ENCODE measurements at places on chromosomes 4 and X.

DNA sequence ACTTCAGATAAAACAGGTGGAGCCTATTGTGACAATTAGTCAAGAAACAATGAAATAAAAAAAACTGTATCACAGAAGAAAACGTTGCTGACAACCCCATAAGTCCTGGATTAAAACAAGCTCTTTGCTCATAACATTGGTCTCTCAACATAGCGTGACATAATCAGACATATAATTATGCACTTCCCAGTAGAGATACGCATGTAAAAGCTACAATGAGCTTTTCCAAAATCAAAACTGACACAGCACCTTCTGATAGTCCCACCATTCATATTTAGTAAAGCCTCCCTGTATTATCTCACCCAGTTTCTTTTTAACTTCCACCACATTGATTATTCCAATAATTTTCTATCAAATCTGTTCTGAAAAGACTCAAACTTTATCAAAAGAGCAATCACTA lies 372.1 kb upstream of the SMIM31 start:
- DNase-seq = no peak

DNA sequence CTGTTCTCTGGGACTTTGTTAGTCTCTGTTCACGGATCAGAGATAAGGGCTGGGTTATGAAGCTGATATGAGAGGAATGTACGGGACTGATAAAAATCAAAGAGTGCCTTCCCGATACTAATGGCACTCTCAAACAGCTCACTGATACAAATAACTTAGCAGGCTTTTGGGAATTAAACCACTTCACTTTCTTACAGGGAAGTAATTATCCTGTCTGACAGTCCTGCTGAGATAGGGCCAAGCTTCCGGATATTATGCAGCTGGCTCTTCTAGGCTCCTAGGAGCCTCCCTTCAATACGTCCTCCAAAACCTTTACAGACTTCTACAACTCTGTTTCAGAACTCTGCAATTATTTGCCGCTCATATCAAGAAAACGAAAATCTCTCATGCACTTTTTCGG lies 418.0 kb downstream of the NLGN4X start:
- no peak for DNase-seq

- DNase-seq = no peak
These were observed 243.8 kb downstream of the PALLD start for GRCh38 chr4:168740691-168741090.

GRCh38 chrX:111447298-111447697 lies 35.3 kb upstream of the DCX start:
- peak; percentile 67 for DNase-seq

DNA sequence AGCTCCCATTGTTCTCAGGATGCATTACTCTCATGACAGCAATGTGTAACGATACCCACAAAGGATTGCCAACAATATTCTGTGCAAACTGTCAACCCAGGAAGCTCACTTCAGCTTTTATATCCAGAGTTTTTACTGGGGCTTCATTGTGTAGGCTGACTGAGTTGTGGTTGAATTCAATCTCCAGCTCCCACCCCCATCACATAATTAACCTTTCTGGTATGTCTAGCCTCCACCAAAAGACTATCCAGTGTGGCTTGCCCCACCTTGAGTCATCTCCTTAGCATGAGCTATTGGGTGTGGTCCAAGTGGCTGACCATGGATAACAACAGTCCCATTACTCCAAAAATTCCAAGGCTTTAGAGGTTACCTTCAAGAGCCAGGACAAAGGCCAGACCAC lies 17.7 kb upstream of the TAB3 start:
- DNase-seq = no peak

GRCh38 chr4:8048856-8049676 lies 109.4 kb upstream of the AFAP1 start:
- DNase-seq = no peak

GRCh38 chrX:147859666-147860065 lies 52.1 kb upstream of the FMR1 start:
- DNase-seq = no peak

DNA sequence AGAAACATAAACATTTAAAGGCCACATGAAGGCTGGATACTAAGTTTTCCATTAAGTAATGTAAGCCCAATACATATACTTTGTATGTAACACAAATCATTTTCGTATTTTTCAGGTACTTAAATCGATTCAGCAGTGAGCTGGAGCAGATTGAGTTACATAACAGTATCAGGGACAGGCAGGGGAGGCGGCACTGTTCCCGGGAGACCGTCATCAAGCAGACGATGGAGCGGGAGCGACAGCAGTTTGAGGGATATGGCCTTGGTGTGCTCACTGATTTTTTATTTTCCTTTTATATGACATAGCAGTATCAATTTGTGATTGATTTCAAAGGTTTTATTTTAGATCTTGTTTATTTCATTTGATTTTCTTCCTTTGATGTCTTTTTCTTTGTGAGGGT lies 20.7 kb downstream of the TMA16 start:
- DNase-seq = no peak

DNA sequence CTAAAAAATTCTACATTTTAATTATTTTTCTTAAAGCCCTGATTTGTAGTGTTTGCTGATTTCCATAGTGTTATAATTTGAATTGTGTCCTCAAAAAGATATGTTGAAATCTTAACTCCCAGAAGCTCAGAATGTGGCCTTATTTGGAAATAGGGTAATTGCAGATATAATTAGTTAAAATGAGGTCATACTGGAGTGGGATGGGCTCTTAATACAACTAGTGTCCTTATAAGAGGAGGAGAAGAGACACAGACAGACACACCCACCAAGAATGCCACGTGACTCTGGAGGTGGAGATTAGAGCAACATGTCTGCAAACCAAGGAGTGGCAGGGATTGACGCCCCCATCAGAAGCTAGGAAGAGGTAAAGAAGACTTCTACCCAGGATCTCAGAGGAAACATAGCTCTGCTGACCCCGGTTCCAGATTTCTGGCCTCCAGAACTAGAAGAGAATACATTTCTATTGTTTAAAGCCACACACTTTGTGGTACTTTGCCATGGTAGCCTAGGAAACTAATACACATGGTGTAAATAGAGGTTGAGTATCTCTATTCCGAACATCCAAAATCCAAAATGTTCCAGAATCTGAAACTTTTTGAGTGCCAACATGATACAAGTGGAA lies 70.5 kb upstream of the IRF2 start:
- peak; percentile 48 for DNase-seq

GRCh38 chrX:123822965-123823364 lies 36.9 kb upstream of the XIAP start:
- DNase-seq = no peak

GRCh38 chr4:113823291-113823659 lies 61.7 kb upstream of the CAMK2D start:
- DNase-seq = peak; percentile 64

DNA sequence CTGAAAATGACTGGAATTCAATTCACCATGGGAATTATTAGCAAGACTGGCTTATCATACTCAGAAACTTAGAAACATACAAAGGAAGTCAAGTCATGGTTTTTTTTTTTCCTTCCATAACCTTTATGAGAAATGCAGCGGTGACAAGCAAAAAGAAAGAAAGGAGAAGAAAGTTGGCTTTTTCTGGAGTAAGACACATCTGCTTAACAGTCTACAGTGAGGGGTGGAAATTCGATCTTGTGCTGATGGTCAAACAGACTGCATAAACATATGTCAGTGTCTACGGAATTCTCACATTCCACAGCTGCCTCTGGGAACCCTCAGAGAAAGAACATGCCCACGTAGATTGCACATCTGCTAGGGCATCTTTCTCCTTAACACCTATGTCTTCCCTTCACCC lies 54.6 kb downstream of the PROM1 start:
- no peak for DNase-seq

GRCh38 chrX:123964156-123964834 lies 2.8 kb downstream of the STAG2 start:
- DNase-seq = peak; percentile 30

Data from hematopoietic multipotent progenitor cell treated with erythropoietin and hydrocortisone succinate and interleukin-3 and kit ligand, for 4 days (in vitro differentiated cells).